COR-L47 (cell line): ENCODE measurements at places on chromosomes 3 and 15.

- no peak for DNase-seq
Measured at GRCh38 chr3:55650011-55650410, 162.9 kb upstream of the WNT5A start.

DNA sequence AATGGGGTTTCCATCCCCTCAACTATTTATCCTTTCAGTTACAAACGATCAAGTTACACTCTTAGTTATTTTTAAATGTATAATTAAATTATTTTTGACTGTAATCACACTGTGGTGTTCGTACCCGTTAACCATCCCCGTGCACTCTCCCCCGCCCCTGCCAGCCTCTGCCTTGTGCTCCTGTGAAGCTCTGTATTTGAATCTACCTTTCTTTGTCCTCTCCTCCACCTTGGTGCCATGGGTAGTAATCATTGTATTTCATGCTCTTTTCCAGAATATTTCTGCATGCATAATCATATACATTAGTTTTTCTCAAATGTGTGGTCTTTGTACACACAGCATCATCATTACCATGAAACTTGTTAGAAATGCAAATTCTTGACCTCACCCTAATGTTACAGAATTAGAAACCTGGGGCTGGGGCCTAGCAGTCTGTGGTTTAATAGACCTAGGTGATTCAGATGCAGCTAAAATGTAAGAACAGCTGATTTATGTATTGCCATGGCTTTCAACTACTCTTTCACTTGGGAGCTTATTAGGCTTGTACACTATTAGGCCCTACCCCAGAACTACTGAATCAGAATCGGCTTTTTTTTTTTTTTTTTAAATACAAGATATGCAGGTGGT lies 91.5 kb downstream of the STT3B start:
- no peak for DNase-seq

DNA sequence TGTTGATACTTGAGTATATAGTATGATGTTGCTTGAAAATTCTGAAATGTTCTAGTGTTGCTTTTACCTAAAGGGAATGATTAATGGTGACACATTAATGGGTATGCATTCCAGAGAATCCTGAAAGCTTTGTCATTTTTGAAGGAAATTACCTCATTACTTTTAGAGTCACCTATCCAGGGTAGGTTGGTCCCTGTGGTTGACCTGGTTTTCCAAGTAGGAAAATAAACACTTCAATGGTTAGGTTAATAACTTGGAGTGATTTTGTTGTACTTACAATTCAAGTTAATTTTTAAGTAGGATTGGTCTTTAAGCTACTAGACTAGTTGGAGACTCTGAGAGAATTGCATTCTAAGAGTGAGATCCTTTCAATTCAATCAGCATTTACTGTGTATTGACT lies 31.0 kb downstream of the MITF start:
- no peak for DNase-seq

DNA sequence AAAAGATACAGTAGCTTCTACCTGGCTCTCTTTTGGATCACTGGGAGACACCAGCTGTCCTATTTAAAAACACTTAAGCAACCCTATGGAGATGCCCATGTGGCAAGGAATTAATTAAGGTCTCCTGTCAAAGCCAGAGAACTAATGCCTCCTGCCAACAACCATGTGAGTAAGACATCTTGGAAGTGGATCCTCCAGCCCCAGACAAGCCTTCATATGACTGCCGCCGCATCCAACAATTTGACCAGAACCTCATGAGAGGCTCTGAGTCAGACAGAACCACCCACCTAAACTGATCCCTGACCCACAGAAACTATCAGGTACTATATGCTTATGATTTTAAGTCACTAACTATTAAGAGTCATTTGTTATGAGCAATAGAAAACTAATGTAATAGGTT lies 22.3 kb downstream of the IFT80 start:
- DNase-seq = no peak
